ENCODE measurements at places on chromosomes 5 and 9.

GRCh38 chr9:87682618-87683017 lies 43.3 kb upstream of the CTSL start:
- DNase-seq = no peak

DNA sequence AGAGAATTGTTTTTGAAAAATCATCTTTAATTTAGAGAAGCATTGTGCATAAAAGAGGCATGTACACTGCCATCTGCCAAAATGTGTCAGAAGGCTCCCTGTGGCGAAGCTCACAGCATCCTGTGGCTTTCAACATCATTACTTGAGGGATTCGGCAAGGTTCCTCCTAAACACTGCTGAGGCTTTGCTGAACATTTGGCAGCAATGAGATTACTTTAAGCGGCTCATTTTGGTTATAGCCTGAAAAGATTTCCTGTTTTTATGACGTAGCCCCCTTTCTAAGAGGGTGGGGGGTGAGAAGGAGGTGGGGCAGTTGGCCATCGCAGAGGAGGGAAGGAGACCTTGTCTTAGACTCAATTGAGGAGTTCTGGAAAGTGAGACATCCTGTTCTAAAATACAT lies 469.4 kb downstream of the RASEF start:
- DNase-seq = no peak

DNA sequence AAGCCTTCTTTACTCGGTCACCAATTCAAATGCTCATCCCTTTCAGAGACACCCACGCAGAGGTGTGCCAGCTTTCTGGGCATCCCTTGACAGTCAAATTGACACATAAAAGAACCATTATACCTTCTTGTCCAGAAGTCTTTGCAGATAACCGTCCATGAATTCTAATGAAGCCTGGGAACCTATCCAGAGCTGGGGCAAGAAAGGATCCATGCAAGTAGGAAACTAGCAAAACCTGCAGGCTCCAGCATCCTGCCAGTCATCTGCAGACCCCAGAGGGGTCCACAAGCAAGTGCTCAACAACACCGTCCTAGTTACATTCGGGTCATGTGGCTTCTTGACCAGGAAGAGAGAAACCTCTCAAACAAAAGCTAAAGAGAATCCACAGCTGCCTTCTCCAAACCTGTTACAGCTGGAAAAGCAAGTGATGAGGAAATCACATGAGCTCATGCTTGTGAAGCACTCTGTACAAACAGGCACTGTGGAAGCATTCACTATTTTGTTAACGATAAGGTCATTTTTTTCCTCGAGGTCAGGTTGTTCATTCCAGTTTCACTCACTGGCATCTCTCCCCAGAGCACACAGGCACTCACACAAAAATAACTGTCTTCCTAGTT lies 80.2 kb upstream of the DMRT1 start:
- no peak for DNase-seq

GRCh38 chr9:92170848-92171247 lies 55.6 kb upstream of the SPTLC1 start:
- no peak for DNase-seq

- DNase-seq = no peak
These were observed 27.9 kb upstream of the RECK start for GRCh38 chr9:36008774-36009300.

GRCh38 chr9:124322618-124323432 lies 65.1 kb downstream of the NEK6 start:
- no peak for DNase-seq

GRCh38 chr5:138968601-138969000 lies 93.5 kb upstream of the LRRTM2 start:
- DNase-seq = no peak

- DNase-seq = no peak
These were observed 97.6 kb downstream of the BASP1 start for GRCh38 chr5:17314907-17315471.

DNA sequence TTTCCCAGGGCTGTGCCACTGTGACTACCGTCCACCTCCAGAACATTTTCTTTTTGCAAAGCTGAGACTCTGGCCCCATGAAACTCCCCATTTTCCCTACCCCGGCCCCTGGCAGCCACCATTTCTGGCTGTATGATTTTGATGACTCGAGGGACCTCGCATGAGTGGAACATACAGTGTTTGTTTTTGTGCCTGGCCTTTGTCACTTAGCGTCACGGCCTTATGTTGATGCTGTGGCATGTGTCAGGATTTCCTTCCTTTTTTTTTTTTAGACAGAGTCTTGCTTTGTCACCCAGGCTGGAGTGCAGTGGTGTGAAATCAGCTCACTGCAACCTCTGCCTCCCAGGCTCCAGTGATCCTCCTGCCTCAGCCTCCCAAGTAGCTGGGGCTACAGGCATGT lies 42.7 kb downstream of the ASS1 start:
- DNase-seq = no peak

- no peak for DNase-seq
These were observed 163.7 kb upstream of the GNA14 start for GRCh38 chr9:77811832-77812231.

DNA sequence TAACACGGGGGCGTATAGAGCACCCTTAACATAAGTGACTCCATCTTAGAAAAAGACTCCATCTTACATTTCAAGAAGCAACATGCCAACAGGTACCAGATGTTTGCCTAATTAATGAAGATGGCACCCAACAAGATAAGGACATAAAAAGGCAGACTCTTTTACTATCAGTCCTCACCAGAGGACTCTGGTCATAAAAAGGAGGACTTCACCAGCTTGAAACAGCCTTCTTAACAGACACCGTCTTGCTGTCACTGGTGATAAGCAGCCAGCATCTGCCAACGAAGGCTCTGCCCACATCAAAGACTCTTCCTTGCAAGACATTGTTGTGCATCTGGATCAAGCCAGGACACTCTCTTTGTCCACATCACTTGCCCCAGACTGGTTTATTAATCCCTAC lies 80.3 kb downstream of the S1PR3 start:
- no peak for DNase-seq

GRCh38 chr5:40084614-40085013 lies 595.1 kb upstream of the PTGER4 start:
- DNase-seq = no peak

DNA sequence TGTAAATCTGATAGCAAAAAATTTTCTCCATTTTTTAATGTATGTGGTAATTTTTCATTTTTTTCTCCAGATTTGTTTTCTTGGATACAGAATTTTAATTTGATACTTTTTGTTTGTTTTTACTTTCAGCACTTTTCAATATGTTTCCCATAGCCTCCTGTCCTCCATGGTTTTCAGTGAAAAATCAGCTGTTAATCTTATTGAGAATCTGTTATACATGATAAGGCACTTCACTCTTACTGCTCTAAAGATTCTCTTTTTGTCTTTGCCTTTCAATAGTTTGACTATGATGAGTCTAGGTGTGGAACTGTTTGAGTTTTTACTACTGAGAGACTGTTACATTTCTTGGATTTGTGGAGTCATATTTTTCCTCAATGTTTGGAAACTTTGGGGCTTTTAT lies 455.7 kb upstream of the NUDT12 start:
- no peak for DNase-seq

DNA sequence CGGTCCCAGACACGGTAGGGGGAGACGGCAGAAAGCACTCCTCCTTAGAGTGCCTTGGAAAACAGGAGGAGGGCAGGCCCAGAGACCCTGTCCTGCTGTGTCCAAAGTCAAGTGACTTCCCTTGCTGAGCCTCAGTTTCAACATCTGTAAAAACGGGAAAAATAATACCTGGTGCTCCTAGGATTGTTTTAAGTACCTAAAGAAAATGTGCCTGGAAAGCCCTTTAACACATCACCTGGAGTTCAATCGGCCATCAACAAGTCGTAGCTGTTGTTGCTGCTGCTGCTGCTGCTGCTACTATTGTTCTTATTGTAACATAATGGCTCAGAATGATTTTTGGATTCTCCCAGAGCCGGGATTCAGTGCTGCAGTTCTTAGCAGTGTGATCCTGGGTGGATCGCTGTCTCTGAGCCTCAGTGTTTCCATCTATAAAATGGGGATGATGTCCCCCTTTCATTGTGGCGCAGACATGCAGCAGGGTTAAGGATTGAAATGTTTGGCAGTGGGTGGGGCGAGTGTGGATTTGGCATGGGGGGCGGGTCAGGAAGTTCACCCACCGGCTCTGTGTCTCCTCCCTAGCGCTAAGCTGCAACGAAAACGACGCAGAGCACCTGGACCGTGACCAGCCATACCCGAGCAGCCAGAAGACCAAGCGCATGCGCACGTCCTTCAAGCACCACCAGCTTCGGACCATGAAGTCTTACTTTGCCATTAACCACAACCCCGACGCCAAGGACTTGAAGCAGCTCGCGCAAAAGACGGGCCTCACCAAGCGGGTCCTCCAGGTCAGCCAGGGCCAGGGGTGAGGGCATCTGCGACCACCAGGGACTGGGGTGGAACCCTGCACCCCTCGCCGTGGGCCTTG lies 9.2 kb downstream of the LHX2 start:
- no peak for DNase-seq

- DNase-seq = no peak
These were observed 17.6 kb downstream of the MEGF9 start for GRCh38 chr9:120696551-120697230.

GRCh38 chr5:179680014-179680779 lies 637 bp downstream of the CBY3 start:
- no peak for DNase-seq

DNA sequence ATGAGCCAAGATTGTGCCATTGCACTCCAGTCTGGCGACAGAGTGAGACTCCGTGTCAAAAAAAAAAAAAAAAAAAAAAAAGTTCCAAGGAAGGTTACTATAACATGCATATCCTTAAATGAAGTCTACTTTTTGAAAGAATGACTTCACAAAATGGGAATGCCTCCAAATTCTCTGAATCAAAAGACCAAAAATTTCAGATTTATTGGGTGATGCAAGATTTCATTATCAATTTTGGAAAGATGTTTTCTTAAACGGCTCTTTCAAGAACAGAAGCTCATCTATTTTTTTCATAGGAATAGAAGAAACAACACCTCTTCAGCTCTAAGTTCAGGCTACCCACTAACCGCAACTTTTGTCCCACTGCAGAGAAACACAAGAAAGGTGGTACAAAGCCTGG lies 69.9 kb downstream of the AUH start:
- DNase-seq = no peak

DNA sequence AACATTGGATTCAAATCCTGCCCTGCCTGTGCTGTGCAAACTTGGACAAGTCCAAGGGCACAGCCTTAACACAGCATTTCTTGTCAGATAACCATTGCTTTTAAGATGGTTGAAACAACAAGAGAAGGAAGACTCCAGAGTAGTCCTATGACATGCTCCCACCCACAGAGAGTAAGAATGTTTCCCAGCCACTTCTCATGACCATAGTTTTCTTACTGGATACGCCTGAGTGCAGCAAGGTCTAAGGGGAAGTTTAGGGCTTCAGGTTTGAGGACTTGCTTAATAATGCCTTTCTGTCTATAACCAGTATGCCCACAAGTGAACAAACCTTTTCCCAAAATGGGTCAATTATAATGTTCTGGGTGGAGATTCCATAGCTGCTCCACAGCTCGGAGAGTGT lies 126.4 kb downstream of the SLF1 start:
- no peak for DNase-seq

DNA sequence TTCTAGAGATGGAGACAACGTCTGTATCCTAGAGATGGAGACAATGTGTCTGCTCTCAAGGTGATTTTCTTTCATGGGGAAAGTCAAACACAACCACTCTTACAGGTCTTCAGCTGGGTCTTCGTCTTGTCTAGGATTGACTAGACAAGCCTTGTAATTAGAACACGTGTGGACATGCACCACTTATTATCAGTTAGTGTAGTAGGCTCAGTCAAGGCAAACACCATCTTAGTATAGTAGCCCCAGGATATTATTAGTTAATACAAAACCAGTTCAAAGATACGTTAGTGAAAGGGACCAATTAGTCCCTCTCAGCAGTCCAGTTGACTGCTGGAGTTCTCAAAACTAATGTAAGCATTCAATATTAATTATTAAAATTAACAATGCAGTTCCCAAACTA lies 15.1 kb upstream of the CCL28 start:
- DNase-seq = no peak

DNA sequence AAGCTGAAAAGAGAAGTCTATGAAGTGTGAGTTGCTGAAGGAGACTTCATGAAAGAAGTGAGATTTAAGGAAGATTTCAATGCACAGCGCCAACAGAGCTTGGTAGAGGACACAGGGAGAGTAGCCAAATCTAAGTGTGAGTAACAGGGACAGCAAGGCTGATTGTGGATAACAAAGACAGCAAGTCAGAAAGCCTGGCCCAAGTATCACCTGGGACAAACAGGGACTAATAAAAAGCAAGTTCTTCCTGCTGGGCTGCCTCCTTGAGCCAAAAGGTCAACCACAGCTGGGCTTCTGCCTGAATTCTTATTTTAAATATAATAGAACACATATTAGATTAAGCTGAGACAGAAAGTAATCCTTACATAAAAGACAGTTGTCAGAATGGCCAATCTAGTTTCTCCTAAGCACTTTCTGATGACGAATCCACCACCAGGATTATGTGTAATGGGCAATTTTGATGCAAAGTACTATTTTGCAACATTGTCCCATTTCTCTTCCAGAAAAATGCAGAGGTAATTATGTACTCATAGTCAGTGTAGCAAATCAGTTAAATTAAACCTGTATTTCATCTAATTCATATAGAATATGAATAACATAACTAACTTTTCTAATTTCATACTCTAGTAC lies 73.8 kb downstream of the MAPKAP1 start:
- no peak for DNase-seq

DNA sequence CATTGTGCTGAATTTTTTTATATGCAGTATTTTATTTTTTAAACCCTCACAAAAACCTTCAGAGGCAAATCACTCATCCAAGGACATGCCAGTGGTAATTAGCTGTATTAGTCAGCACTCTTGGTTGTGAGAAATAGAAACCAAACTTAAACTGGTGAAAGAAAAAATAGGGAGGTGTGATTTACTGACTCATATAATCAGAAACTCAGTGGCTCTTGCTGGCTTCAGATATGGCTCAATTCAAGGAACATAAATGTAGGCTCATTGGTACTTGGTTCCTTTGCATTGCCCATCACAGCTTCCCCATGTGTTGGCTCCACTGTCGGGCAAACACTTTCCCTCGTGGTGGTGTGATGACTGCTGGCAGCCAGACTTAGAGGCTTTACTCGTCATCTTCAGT lies 497.2 kb downstream of the MAT2B start:
- DNase-seq = no peak

Data from vagina (tissue), 2 donors.